ENCODE measurements at places on chromosomes 1 and 21.

- DNase-seq: no peak
Observed at GRCh38 chr1:42917241-42917495, 41.5 kb downstream of the SLC2A1 start.

GRCh38 chr1:109470245-109470644 is 3.9 kb downstream of the SYPL2 start:
- DNase-seq: no peak

- DNase-seq: no peak
Observed at GRCh38 chr1:3717041-3717714, 35.1 kb upstream of the CCDC27 start.

GRCh38 chr1:89535537-89535936 is 10.9 kb downstream of the LRRC8B start:
- DNase-seq: no peak

- DNase-seq: no peak
Observed at GRCh38 chr1:115310581-115311473, 27.2 kb downstream of the NGF start.

DNA sequence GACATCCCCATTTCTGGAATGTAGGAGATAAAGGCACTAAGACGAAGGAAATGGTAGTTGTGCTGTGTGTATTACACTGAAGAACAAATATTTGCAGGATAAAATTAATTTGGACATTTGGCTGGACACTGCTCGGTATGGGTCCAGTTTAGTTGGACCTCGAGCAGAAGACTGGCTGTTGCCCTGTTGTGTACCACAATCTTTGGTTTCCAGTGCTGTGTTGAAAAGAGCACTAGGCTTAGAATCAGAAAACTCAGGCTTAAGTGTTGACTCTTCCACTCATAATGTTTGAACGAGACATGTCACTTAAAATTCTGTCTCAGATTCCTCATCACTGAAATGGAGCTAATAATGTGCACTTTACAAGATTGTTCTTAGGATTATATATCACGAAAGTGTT is 1.2 kb upstream of the ARPC5 start:
- no peak for DNase-seq

DNA sequence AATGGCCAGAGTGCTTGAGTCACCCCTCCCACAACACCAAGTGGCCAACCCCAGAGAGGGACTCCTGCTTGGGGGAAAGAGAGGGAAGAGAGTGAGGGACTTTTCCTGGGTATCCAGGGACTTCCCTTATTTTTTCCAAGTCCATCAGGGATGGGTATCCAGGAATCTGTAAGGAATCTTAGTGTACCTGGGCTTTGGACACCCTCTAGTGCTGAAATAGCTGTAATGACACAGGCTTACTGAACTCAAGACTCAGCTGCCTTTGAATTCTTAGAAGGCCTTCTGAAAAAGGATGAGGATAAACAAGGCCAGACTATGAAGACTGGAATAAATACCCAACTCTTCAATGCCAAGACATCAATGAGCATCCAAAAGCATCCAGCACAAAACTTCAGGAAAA is 12.0 kb downstream of the TSHB start:
- DNase-seq: peak; percentile 58

DNA sequence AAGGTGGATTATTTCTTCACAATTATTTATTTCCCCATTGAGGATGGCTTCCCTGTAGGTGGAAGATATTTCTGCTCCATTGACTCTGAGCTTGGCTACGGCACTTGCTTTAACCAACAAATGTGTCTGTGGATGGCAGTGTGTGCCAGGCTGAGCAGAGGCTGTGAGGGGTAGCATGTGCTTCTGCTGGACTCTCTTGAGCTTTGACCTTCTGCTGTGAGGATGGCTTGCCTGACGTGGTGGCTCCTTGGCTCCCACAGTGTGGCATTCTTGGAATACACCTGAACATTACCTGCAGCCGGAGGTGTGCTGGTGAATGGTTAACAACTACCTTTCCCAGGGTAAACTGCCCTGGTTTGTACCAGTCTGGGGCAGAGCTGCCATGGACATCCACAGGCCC is 46.8 kb downstream of the WDR3 start:
- DNase-seq: no peak

DNA sequence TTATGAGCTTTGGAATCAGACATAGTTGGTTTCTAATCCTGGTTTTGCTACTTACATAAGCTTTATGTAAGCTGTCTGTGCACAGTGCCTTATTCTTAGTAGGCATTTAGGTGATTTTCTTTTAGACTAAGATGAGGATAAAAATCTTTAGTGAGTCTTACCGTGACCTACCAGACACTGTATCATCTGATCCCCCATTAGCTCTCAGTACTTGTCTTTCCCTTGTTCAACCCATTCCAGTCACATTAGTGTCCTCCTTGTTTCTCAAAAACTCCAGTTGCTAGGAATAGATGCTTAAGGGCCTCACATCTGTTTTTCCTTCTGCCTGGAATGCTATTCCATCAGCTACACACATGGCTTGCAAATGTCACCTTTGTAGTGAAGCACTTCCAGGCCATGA is 18.8 kb downstream of the PPP1R12B start:
- no peak for DNase-seq

DNA sequence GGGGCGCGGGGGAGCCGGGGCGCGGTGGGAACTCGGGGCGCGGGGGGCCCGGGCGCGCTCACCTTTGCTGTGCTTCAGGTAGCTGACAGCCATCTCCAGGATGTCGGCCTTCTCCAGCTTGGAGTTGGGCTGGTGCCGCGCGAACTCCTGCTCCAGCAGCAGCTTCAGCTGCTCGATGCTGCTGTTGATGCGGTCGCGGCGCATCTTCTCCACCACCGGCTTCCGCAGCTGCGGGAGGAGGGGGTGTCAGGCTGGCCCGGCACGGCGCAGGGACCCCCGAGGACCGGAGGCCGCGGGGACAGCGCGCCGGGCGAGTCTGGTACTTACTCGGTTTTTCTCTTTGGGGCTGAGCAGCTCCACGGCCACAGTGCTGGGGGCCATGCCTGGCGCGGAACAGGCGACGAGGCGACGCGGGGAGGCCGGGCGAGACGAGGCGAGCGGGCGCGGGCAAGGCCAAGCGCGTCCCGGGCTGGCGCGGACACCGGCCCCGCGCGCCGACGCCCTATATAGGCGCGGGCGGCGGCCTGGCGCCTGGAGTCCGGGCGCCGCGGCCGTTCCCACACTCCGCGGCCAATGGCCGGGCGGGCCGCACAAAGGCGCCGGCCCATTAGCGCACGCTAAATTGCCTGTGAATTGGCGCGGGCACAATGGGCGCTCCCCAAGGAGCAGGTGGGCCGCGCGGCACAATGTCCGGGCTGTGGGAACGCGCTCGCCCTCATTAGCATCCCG is at the start of gene HES5:
Gene HES5 (minus strand): TSS at position 480 of the 729 bp plus-strand sequence. CDS start 99 bp downstream, at position 381.
- DNase-seq: no peak

GRCh38 chr1:111669268-111669667 is 49.7 kb downstream of the RAP1A start:
- no peak for DNase-seq

GRCh38 chr1:172390683-172391551 is 29.6 kb upstream of the C1orf105 start:
- no peak for DNase-seq

GRCh38 chr1:223621312-223621734 is 44.2 kb downstream of the CAPN8 start:
- DNase-seq: no peak

DNA sequence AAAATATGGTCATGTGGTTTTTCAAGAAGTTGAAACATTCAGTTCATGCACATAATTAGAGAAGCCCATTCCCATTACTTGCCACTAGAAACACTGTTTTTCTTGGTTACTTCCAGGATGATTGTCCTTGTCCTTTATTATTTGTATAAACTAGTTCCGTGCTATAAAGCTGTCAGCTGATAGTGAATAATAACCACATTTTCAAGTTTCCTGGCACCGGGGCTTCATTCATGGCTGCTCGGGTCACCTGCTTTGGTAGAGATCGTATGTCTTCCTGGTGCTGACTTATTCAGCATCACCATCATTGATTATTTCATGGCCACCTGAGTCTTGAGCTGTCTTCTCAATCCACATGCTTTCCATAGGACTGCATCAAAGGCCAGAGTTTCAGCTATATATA is 62.9 kb upstream of the ZNF326 start:
- no peak for DNase-seq

GRCh38 chr1:115173151-115173550 is 83.8 kb upstream of the TSPAN2 start:
- no peak for DNase-seq

- DNase-seq: no peak
Observed at GRCh38 chr1:3077561-3077960, 8.6 kb downstream of the PRDM16 start.

- DNase-seq: no peak
Observed at GRCh38 chr1:8742022-8742924, 75.2 kb downstream of the RERE start.

DNA sequence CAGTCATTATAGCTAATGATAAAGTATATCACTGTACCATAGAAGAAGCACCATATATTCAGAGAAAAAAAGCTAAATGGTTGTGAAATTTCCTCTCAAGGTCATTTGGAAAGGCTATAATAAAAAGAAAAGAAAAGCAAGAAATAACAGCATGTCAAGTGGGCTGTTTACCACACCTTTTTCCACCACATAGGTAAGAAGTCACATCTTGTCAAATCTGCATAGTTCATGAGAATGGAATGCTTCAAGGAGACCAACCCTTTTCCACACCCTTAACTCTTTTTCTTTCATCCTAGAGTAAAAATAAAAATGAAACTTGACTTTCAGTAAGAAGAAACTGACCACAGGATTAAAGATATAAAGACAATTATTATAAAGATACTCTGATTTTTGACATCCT is 91.2 kb downstream of the ATP6V1G3 start:
- DNase-seq: no peak

DNA sequence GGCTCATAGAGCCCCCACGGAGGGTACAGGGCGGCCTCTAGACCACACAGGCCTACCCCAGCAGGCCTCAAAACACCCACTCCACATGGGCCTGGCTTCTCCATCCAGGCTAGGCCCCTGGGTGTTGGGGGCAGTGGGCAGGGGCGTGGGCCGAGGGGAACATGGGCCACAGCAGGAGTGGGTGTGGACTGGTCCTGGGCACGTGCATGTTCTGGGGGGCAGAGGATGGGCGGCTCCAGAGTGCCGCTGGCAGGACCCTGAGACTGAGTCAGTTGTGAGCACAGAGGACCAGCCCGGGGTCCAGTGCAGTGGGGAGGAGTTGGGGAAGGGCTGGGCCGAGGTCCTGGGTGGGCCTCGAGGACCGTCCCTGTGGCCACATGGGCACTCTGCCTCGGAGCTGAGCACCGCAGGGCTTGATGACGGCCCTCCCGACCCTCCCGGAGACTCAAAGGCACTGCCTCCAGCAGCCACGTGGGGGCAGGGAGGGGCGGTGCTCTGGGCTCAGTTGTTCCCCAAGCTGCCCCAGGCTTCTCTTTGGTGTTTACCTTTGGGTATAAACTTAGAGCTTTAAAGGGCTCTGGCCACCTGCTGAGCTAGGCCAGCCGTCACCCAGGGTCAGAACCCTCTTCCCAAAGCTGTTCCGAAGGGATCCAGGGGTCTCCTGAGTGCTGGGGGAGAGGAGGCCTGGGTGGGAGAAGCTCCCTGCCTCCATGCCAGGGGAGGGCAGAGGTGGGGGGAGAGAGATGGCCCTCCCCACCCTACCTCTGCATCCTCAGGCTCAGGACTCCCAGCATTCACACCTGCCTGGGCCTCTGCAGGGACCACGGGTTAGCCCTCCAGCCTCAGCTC is 79.9 kb downstream of the MORN1 start:
- DNase-seq: peak; percentile 34

DNA sequence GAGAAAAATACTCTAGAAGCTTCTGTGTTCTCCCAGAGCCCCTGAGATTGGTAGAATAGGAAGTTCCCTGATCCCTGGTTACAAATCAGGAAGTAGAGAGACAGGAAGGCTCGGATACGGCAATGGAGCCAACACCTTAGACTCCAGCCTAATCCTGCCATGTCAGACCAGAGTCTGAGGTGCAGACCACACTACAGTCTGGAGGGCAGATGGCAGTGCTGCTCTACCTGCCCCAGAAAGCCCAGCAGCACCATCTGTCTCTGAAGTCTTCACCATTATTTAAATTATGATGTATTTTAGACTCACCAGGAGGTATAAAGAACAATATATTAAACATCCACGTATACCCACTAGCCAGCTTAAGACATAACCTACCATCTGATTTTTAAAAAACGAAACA is 93.0 kb downstream of the MTR start:
- no peak for DNase-seq

DNA sequence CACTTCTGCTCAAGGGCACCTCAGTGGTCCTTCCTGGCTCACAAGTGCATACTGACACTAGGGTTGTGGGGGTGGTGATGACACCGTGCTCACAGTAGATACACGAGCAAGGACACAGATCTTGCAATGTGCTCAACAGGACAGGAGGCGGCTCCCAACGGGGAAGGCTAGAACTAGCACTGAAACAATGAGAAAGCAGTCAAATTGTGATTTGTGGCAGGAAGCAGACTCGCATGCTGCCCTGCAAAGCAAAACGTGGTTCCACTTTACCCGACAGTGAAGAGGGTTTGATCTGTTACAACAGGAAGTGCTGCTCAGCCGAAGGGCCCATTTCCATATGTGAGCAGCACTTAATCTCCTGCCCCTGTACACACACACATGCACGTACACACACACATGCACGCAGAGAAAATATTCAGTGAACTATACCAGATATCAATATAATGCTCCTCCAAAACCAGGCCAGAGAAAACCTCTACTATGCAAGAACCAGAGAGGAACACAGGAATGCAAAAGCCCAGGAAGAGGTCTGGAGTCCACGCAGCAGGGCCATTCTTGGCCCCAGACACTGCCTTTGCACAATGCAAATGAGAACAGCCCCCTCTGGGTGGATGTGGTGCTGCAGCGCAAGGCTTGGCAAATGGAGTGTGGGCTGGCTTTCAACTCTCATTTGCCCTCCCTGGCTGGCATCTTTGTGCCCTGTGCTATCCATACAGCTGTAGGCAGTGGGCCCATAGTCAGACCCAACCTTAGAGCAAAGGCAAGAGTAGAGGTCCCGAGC is 47.1 kb downstream of the KANK4 start:
- no peak for DNase-seq

DNA sequence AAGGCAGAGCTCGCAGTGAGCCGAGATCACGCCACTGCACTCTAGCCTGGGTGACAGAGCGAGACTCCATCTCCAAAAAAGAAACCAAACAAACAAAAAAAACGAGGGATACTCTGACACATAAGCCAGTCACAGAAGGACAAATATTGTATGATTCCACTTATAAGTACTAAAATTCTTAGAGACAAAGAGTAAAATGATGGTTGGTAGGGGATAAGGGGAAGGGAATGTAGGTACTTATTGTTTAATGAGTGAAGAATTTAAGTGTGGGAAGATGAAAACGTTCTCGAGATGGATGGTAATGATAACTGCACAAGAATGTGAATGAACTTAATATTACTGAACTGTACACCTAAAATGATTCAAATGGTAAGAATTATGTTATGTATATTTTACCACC is 66.7 kb upstream of the GUCA2A start:
- no peak for DNase-seq

Data from SK-MEL-5 (cell line).